ENCODE measurements at places on chromosomes 2 and 18.

DNA sequence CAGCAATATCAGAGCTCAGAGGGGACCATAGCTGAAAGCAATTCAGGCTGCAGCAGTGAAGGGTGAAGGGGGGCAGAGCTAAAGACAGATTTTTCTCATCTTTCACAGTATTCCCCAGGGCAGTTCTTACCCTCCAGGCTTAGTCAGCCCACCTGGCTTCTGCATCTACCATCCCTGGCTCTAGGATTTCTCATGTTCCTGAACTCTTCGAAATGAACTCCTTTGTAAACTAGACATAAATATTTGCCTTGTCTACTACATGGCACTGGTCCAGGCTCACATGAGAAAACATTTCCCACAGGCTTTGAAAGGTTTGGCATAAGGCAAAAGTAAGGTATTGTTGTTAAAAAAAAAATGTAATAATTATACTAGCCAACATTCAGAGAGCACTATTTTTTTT is 23.6 kb upstream of the NEB start:
- no peak for DNase-seq

GRCh38 chr2:229089776-229090175 is 181.3 kb downstream of the PID1 start:
- no peak for DNase-seq

- no peak for DNase-seq
Measured at GRCh38 chr18:12777500-12777944, 74.7 kb downstream of the PSMG2 start.

GRCh38 chr2:41027095-41027494 is 575.2 kb upstream of the SLC8A1 start:
- no peak for DNase-seq

Data from foreskin keratinocyte (primary cell).